ENCODE measurements at places on chromosomes 1 and 21.

GRCh38 chr1:24266398-24266941 lies 52.7 kb upstream of the GRHL3 start:
- DNase-seq: peak; percentile 87

DNA sequence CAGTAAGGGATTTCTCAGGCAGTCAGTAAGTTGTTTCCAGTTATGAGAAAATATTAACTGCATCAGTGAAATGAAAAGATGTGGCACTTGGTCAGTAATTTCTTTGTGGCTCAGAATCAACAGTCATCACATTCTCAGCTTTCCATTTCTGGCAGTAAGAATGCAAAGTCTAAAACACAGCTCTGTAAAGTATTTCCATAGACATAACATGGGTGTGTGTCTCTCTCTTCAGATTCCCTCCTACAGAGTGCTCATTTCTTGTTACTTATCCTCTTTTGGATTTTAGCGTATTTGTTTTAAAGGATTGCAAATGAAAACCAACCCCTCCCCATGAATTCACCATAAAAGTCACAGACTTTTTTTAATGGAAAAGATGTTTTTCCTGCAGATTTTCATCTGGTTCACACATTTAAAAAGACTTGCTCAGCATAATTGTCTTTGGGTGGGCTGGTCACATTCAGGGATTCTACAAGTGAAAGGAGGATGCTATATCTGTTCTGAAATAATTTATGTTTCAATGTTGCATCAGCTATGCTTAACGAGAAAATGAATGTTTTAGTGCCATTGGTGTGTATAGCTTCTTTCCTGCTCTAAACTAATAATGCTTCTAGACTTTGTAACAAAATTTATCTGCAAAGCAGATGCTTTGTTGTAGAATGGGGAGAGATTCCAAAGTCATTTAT lies 34.6 kb upstream of the CD55 start:
- peak; percentile 51 for DNase-seq

- DNase-seq: peak; percentile 18
Measured at GRCh38 chr21:36628761-36629460, 70.0 kb upstream of the SIM2 start.

- DNase-seq: peak; percentile 26
Measured at GRCh38 chr1:12166834-12167492, at the start of gene TNFRSF1B. Gene TNFRSF1B, plus strand, starts transcription at chr1:12166991. Its CDS starts 101 bp downstream, at chr1:12167092.

GRCh38 chr1:209249280-209249670 lies 334.2 kb upstream of the CAMK1G start:
- no peak for DNase-seq

GRCh38 chr1:244876228-244876910 lies 12.0 kb upstream of the HNRNPU start:
- no peak for DNase-seq

DNA sequence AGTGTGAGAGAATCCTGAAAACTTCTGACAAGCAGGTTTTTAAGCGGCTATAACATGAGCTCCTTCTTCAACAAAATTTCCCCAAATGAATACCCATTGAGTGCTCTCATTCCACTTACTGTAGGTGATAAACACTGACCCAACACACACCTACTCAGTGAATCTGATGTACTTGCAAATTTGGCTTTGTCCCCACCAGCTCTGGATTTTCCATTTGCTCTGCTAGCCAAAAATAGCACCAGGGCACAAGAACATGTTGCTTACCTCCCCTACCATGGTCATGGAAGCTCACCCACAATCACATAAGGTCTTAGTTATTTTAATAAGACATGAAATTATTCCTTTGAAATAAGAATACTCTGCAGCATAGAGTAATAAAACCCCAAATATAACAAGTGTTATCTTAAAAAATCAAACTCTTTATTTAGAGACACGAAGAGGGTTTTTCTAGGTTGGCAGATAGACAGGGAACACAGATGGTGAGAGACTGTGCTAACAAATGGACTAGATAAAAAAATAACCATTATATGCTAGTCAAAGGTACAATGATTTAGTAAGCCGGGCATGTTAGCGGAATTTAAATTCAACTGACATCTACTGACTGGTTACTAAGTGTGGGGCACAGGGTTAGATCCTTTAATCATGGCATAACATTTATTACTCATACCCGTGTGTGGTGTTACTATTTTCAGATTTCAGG lies 291.9 kb downstream of the KCNH1 start:
- no peak for DNase-seq

DNA sequence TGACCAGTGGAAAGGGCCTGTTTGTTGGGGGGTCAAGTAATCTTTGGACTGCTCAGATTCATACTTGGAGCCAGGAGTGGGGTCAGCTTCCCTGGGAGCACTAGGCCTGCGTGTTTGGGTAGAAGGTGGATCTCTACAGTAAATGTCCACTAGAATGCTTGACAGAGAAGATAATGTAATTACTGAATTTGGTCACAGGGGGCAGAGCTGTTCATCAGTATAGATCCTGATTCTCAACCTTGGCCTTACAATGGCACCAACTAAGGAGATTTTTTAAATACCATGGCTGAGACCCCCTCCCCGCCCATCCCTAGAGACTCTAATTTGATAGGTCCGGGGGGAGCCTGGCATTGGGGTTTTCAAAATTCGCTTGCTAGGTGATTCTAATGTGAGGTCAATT lies 217.5 kb upstream of the PLXNA2 start:
- no peak for DNase-seq

DNA sequence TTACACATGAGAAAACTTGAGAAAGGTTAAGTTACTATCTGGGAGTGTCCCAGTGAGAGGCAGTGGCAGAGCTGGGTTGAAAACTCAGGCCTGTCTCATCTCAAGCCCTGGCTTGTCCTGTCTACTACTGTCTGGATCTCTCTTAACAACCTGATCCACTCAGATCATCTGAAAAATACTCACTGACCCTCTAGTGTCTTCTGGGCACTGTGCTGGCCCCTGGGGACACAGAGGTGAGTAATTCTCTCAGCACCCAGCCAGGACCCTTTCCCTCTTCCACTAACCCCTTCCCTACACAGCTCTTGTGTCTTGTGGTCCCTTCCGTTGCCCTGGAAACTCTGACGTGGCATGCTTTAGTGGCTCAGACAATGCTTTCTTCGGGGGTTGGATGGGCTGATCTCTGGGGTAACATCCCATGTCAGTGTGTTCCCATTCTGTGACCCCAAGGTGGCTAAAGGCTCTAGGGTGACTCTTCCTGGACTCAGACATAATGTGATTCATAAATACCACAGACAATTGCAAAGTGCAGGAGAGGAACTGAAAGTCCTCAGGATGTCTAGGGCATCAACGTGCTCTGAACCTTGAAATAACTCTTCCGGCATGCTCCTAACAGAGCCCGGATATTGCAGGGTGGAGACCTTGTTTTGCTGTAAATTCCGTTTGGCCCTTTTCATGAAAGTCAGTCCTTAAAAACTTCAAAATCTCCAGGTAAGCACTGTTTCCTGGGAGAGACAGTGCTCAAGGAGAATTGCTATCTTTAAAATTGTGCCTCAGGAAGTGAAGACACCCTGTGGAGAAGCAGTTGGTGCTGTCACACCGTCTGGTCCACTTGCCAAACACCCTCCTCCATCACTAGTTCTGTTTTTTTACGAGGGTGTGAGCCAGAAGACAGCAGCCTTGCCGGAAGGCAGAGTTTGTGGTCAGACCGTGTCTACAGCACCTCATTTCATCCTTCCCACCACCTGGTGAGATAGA lies 4.0 kb downstream of the SHISAL2A start:
- no peak for DNase-seq

DNA sequence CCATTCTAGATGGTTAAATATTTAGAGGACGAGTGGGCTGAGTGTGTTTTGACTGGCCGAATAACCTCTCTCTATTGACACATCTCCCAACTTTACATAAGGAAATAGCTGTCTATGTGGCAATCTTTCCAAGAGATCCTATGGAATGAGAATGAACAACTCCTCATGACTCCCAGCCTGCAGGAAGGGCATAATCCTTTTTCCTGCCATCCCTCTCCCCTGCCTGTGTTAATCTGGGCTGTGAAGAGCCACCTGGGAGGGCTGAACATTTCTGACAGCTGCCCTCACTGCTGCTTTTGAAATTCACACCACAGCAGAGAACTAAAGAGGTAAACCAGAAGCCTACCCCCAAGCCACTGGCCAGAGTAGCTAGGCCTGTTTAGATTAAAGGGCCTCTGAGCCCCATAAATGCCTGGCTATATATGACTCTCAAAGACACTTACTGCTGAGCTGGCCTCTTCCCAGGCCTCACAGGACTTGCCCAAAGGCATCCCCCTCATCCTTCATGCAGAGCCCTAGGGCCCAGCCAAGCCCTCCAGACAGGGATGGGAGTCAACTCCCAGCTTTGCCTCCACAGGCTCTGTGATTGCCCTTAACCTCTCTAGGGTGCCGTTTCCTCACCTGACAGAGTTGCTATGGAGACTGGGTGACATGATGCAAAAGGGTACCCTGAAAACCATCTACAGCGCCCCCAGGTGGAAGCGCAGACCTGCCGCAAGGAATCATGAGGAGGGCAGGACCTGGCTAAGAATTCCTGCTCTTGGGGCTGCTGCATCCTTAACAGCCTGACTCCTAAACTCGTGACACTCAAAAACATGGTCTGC lies 42.0 kb upstream of the LDLRAP1 start:
- DNase-seq: peak; percentile 96

DNA sequence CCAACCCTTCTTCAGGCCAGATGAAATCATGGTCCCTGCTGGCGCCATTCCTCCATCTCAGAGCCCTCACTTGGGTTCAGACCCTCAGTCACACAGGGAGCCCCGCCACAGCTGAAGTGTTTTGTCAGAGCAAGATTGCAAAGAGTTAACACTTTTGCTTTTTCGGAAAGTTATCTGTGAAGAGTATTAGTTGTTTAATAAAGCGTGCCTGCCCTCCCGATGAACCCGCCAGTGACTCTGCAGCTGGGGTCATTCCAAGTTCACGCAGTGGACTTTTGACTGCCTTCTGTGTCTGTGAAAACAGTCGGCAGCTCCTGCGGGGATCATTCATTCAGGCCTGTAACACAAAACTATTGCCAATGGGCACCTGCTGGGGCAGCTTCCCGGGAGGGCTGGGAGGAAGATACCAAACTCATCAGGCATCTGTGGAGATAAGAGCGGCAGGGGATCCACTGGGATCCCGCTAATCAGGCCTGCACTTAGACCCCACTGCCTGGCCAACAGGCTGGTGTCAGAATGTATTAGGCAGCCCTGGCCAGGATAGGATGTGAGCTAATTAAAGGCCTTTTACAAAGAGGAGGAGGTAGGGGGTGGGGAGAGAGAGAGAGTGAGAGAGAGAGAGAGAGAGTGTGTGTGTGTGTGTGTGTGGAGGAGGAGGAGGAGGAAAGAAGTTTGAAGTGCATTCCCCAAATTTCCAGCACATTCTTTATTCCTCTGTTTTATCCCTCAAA lies 184.5 kb downstream of the DHRS3 start:
- DNase-seq: peak; percentile 34

DNA sequence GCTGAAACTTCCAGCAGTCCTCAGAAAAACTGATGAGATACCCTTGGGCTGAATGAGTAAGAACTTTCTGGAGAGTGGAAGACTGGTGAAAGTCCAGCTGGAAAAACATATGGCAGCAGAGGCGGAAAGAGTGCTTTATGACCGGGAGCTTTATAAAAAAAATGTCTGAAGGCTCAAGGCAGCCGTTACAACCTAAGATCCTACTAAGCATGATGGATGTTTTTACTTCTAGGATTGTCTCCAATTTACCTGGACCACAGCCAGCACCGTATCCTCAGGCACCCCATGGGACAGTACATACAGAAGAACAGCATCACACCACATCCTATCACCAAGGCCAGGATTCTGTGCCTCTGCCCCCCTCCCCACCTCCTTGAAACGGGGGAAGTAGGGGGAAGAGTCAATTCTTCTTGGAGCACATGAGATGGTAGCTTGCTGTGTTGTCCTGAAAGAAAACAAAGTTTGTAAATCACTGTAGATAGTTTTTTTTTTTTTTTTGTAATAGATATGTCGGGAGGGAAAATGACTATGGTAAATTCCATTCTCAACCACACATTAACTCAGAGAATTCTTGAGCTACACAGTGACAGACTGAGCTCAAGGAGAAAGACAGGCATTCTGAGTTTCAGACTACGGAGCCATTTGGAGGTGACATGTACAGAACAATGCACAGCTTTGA lies 11.8 kb upstream of the IRF2BP2 start:
- DNase-seq: peak; percentile 99

- DNase-seq: no peak
Measured at GRCh38 chr1:235601104-235601503, 48.5 kb downstream of the GNG4 start.

GRCh38 chr1:68363339-68363738 lies 86.4 kb downstream of the RPE65 start:
- DNase-seq: no peak

- DNase-seq: no peak
Measured at GRCh38 chr1:72846476-72847278, 564.3 kb upstream of the NEGR1 start.

DNA sequence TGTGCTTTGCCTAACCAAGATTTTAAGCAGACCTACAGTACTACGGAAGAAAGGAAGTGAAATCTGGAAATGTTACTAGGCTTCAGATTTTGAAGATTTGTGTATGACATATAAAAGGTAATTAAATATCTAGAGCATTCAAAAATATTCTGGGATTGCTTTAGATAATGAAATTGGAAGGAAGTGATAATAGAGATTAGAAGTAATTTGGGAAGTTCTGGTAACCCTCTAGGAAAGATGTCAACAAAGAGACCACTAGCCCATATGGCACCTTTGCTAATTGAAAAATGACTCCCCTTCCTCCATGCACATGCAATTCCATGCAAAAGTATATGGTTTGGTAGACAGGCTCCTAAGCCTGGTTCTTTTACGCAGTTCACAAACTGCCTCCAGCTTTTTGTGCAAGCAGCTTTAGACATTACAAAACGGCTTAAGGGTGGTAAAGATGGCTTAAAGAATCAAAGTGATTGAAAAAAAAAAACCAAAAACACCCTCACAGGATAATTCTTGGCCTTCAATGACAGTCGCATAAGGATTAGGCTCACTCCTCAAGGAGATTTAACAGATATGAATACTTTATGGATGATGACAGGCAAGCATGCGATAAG lies 81.8 kb downstream of the LRRC7 start:
- DNase-seq: no peak

- DNase-seq: no peak
Measured at GRCh38 chr1:190102757-190103326, 374.8 kb downstream of the BRINP3 start.

DNA sequence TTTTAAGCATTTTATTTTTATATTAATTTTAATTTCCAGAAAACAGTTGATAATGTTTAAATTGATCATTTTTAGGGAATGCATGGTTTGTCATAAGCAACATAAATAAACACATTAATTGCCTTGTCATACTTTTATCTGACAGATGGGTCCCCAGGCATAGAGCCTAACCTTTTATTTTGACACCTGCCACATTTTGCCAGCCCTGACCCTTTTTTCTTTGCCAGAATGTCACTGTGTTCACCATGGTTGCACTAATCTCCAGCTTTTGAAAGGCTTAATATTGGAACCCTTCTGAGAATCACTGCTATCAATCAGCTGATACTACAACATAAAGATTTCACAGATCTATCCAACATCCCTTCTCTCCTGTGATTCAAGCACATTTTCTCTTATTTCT lies 56.0 kb upstream of the DPYD start:
- no peak for DNase-seq

- peak; percentile 62 for DNase-seq
Measured at GRCh38 chr21:20729376-20729775, 268.8 kb upstream of the NCAM2 start.

Measured in fibroblast of upper back skin (primary cell).